H9 (cell line): ENCODE measurements at places on chromosomes 5 and 9. TPM values are rescaled to one million over a fixed set of nuclear protein-coding genes. Genes with fewer than 3 reads are reported as not detected.
A peak's percentile ranks its signal among the peaks of the same experiment; 100 is the strongest.

GRCh38 chr5:38537505-38537904 is 18.9 kb downstream of the LIFR start:
- no peak overlapping the region for H3K4me3 ChIP-seq
- H3K4me1 ChIP-seq: peaks cover 2% of the 10 kb centered on the region; the same call in 1 of the 2 replicates
- H3K36me3 ChIP-seq: no peaks in the 10 kb centered on the region
- H3K27me3 ChIP-seq: no peaks in the 10 kb centered on the region
- no peak overlapping the region for H3K27ac ChIP-seq
- no peak for DNase-seq

GRCh38 chr5:32961059-32961415 is 249.9 kb downstream of the NPR3 start:
- H3K36me3 ChIP-seq: no peaks in the 10 kb centered on the region; the same call in none of the 2 replicates
- no peaks in the 10 kb centered on the region for H3K27me3 ChIP-seq
- H3K27ac ChIP-seq: no peak overlapping the region

GRCh38 chr5:74192606-74193299 is 447.8 kb downstream of the ENC1 start:
- no peak overlapping the region for H3K27ac ChIP-seq
- no peaks in the 10 kb centered on the region for H3K27me3 ChIP-seq
- no peak overlapping the region for H3K4me3 ChIP-seq
- H3K4me1 ChIP-seq: no peaks in the 10 kb centered on the region

DNA sequence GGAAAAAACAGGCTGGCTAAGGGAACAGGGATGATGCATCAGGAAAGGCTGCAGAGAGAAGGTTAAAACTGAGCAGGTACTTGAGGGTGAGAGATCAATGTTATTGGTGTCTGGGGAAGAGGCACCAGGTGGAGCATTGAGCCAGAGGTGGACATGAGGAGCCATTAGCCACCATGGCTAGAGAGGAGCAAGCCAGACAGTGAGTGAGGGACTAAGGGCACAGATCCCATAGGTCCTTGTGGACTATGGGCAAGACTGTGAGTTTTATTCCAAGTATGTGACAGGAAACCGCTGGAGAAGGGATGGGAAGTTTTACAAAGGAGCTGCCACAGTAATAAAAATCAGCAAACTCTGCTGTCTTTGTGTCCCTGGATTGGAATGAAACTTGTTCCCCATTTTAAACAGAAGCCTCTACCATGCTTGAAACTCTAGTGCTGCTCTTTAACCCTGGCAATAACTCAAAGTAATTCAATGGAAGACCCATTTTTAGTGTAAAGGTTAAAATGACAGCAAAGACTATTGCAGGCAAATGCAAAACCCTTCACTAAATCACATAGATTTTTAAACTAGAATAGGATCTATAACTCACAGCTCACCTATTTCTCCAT is 349.8 kb downstream of the ENC1 start:
- no peaks in the 10 kb centered on the region for H3K27me3 ChIP-seq
- H3K4me3 ChIP-seq: no peak overlapping the region
- H3K36me3 ChIP-seq: no peaks in the 10 kb centered on the region

DNA sequence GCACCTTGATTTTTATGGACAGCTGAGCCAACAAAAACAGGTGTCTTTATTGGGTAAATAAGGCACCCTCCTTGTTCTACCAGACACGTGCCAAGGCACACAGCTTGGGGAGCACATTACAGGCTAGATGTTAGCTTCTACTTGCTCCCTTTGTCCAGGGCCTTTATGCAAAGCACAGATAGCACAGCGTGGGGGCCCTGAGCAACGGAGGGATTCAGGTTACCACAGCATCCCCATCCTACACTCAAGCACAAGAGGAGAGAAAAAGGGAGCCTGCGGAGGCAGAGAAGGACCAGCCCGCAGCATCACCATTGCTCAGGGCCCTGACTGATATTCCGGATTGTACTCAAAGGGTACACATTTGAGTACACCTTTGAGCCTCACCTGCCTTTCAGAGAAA is 181.7 kb upstream of the KIF2A start:
- H3K4me3 ChIP-seq: no peak overlapping the region
- peak; percentile 37 for DNase-seq
- H3K27me3 ChIP-seq: no peaks in the 10 kb centered on the region
- no peaks in the 10 kb centered on the region for H3K4me1 ChIP-seq
- H3K27ac ChIP-seq: no peak overlapping the region

- peak overlapping the region; percentile 61 for H3K4me3 ChIP-seq
- H3K36me3 ChIP-seq: peaks cover 7% of the 10 kb centered on the region
- no peak overlapping the region for H3K27ac ChIP-seq
- H3K4me1 ChIP-seq: no peaks in the 10 kb centered on the region
Observed at GRCh38 chr9:133429214-133429613, 7.0 kb downstream of the ADAMTS13 start.

- no peak overlapping the region for H3K4me3 ChIP-seq
- no peaks in the 10 kb centered on the region for H3K36me3 ChIP-seq
- no peak for DNase-seq
- H3K4me1 ChIP-seq: peaks cover under 1% of the 10 kb centered on the region; the same call in 1 of the 2 replicates
Observed at GRCh38 chr5:55502759-55503158, 32.0 kb downstream of the PLPP1 start.

GRCh38 chr9:120829650-120830049 is 13.1 kb downstream of the PSMD5 start:
- H3K4me3 ChIP-seq: no peak overlapping the region
- H3K27ac ChIP-seq: no peak overlapping the region
- no peaks in the 10 kb centered on the region for H3K27me3 ChIP-seq
- H3K4me1 ChIP-seq: no peaks in the 10 kb centered on the region
- no peak for DNase-seq

- DNase-seq: no peak
- H3K27me3 ChIP-seq: no peaks in the 10 kb centered on the region
- H3K4me3 ChIP-seq: no peak overlapping the region
- no peak overlapping the region for H3K27ac ChIP-seq
Observed at GRCh38 chr9:36597412-36598178, 24.9 kb downstream of the MELK start.

- H3K36me3 ChIP-seq: peaks cover 32% of the 10 kb centered on the region
- DNase-seq: no peak
- H3K4me1 ChIP-seq: no peaks in the 10 kb centered on the region
- H3K27me3 ChIP-seq: no peaks in the 10 kb centered on the region
Observed at GRCh38 chr5:126492939-126493338, 69.7 kb downstream of the GRAMD2B start.

The PCDHAC1 gene
- 8.0 and 8.7 TPM in 2 replicates for total RNA-seq

The GAPT gene
- not detected in 2 replicates for total RNA-seq

The ESM1 gene
- not detected in 2 replicates for total RNA-seq

The HDHD3 gene
- total RNA-seq: 10.8 and 10.9 TPM in 2 replicates

The PLCXD3 gene
- total RNA-seq: not detected in 2 replicates

The EFNA5 gene
- total RNA-seq: 19.0 and 20.4 TPM in 2 replicates

The TLE4 gene
- 35.1 and 36.5 TPM in 2 replicates for total RNA-seq
